AG10803 (cell line): ENCODE measurements at places on chromosomes 11 and 22.

DNA sequence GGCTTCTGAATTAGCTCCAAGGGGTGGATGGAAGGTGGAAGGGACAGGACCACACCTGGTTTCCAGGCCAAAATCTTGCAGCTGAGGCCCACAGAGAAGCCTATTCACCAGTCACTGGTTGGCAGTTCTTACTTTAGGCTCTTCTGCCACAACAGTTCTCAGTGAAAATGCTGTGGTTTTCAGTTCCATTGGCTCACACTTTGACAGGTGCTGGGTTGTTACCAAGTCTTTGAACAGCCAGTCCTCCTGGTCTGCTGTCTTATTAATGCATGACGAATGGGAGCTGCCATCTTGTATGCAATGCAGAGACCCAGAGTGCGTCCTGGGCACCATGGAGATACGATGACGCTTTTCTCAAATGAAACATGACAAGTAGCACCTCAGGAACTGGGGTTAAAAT is 232.0 kb upstream of the ZBED5 start:
- no peak for DNase-seq

GRCh38 chr11:117878314-117878938 is 2.0 kb upstream of the FXYD6 start:
- no peak for DNase-seq

- DNase-seq, result peak; percentile 75
These were observed 48.0 kb upstream of the CLPB start for GRCh38 chr11:72482211-72482812.

- DNase-seq, result no peak
These were observed 20.9 kb upstream of the DENND5A start for GRCh38 chr11:9285850-9286587.

GRCh38 chr11:131536159-131536558 is 165.7 kb downstream of the NTM start:
- DNase-seq, result no peak

- no peak for DNase-seq
These were observed 198.5 kb downstream of the MYO18B start for GRCh38 chr22:25940479-25940878.

GRCh38 chr11:46130286-46130940 is 9.2 kb upstream of the PHF21A start:
- no peak for DNase-seq

DNA sequence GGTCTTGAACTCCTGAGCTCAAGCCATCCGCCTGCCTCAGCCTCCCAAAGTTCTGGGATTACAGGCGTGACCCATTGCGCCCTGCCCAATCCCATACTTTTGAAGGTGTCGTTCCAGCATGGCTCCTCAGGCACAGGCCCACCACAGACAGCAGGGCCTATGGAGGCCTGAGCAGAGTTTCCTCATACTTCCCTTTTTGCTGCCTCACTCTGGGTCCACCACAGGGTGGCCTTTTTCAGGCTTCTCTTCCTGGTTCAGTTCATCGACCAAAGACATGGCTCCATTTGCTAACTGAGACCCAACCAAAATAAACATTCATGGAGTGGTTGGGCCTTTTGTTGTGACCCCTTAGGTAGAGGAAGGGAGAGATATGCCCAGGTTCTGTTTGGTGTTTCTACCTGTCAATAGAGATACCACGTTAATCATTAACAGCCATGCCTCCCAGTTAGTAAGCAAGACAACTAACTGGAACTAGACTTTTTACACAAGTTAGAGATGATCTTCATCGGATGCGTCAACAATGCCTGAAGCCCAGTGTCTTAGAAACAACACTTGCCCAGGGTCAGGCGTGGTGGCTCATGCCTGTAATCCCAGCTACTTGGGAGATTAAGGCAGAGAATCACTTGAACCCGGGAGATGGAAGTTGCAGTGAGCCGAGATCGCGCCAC is 35.1 kb downstream of the TRIOBP start:
- no peak for DNase-seq

GRCh38 chr22:41699264-41700107 is at the start of gene MEI1:
MEI1 (plus strand) TSS chr22:41699503; CDS start chr22:41699539, 36 bp downstream.
- DNase-seq, result peak; percentile 56

- DNase-seq, result peak; percentile 12
These were observed 16.8 kb upstream of the NUP160 start for GRCh38 chr11:47864901-47865300.

- no peak for DNase-seq
These were observed 52.2 kb downstream of the TRMU start for GRCh38 chr22:46387748-46388147.

DNA sequence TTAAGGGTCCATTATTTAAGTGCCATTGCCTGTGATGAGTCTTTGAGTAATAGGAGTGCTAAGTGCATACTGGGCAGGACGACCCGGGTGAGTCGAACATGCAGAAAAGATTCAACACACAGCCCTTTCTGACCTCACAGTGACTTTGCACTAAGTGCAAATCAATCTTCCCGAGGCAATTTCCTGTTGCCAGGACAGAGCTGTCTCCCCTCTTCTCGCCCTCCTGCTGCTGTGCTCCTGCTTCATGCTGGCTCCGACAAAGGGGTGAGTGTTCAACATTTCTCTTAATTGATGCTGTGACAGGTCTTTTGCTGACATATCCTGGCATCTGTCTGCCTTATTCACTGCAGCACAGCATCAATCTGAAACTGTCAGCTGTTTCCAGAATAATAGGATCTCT is 42.0 kb downstream of the MCHR1 start:
- DNase-seq, result peak; percentile 27

GRCh38 chr11:95387325-95387724 is 156.3 kb upstream of the SESN3 start:
- DNase-seq, result no peak

DNA sequence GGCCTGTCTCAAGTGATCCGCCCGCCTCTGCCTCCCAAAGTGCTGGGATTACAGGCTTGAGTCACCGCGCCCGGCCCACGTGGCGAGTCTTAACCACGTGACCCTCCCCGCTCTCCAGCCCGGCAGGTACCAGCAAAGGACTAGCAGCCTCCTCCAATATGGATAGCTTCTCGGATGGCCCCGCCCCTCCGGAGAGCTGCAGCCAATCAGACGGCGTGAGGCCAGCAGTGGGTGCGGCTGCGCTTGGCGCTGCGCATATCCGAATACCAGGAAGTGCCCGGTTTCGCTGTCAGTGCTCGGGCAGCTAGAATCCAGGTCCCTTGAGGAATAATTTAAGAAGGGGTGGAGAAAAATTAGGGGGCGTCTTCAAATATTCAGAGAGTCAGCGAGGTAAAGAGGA is 14.7 kb upstream of the PISD start:
- DNase-seq, result peak; percentile 86

- no peak for DNase-seq
These were observed 37.5 kb upstream of the NNMT start for GRCh38 chr11:114258696-114259095.

- DNase-seq, result peak; percentile 94
These were observed 64.3 kb upstream of the PPARA start for GRCh38 chr22:46085828-46086576.

- DNase-seq, result peak; percentile 5
These were observed 27.1 kb upstream of the TMA7B start for GRCh38 chr22:39932918-39933649.

DNA sequence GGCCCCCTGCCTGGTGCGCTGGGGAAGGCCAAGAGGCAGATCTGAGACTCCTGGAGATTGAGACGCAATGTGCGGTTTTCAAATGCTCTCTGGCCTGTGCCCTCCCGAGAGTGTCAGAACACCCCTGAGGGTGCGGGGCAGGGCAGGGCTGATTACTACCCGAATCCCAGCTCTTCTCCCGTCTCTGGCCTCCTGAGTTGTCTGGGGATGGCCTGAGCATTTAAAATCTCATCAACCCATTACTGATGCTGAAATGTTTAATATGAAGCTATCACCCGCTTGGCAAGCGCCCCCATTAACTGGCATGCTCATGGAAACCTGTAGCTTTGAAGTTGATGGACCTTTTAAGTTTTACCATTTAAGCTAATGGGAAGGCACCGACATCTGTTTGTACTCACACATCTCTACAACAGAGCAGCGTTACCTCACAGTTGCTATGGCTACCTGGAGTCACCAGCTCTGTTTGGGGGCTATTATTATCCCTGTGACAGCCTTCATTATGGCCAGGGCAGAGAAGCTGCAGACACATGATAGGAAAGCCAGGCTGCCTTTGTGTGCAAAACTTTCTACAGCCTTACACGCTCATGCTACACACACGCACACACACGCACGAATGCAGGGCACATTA is 3.6 kb upstream of the MB start:
- peak; percentile 72 for DNase-seq

DNA sequence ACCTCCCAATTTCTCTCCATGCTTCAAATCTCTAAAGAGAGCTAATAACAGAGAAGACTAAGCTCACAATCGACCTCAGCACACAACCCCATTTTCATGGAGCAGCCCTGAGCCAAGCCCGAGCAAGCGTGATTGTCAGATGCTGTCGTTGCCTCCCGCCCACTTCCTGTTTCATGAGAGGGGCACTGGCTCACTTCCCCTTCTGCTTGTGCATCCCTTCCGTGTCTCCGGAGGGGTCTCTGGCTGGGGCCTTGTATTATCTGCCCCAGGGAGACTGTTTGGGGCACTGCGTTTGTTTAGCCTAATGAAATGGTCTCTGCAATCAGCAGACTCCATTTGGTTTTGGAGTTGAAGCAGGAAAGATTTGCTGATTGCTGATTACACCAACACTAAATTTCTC is 181.3 kb upstream of the SEZ6L start:
- no peak for DNase-seq

DNA sequence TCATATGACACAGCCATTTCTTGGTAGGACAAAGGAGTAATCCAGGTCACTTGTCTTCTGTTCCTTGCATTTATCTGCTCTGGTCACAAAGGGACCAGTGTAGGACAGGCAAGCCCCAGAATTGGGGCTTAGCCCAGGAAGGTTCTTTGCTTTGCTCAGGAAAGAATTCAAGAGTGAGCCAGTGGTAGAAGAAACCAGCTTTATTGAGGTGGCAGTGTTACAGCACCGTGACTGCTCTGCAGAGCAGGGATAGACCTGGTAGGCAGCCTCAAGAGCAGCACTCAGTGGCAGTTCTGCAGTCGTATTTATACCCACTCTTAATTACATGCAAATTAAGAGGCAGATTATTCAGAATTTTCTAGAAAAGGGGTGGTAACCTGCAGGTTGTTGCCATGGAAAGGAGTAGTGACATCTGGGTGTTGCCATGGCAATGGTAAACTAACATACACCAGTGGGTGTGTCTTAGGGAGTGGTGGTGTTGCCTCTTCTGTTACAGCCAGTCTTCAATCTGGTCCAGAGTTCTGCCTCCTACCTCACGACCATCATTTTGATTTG is 84.9 kb upstream of the RAB1B start:
- peak; percentile 25 for DNase-seq

DNA sequence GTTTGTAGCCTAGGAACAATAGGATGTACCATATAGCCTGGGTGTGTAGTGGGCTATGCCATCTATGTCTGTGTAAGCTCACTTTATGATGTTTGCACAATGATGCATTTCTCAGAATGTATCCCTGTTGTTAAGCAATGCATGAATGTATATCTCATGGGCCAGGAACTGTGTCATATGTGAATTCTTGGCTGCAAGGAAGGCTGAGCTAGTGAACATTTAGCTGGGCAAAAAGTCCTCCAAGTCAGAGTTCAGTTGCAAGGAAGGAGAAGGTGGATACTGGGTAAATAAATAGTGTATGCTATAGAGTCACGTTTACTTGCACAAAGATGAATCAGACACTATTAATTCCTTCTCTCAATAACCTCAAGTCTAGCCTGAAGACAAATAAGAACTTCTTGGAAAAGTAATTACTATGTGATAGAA is 136.1 kb downstream of the EHF start:
- DNase-seq, result no peak

- DNase-seq, result no peak
These were observed at the start of gene CHRM4 for GRCh38 chr11:46391578-46392420. CHRM4 (minus strand) TSS chr11:46391776; CDS start chr11:46386557, 5,219 bp downstream.

DNA sequence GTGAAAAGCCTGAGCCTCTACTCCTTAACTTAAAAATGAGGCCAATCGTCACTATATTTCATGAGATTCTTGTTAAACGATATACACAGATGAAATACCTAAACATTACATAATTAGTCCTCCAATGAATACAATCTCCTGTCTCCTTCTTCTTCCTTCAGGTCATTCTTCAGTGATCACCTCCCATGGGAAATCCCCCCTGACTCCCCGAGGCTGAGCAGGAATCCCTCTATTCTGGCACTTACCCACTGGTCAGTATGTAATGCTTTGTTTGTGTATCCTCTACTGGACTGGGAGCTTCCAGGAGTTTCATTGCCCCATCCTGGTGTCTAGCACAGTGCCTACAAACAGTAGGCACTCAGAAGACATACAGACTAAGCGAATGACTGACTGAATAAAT is 52.3 kb downstream of the RAB38 start:
- DNase-seq, result no peak

- DNase-seq, result no peak
These were observed 34.4 kb downstream of the BRD1 start for GRCh38 chr22:49793296-49793695.

DNA sequence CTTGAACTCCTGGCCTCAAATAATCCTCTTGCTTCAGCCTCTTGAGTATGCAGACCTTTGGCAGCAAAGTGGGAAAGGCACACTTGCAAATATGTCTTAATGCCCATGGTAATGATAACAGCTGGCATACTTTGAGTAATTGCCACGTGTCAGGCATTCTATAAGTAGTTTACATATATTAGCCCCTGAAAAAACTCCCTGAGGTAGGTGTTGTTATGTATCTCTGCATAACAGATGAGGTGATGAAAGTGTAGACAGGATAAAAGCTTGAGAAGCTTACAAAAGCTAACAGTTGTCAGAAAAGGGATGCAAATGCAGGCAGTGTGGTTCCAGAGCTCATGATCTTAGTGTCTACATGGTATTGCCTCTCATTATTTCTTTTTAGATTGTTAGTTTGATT is 291.1 kb upstream of the C11orf87 start:
- DNase-seq, result no peak

DNA sequence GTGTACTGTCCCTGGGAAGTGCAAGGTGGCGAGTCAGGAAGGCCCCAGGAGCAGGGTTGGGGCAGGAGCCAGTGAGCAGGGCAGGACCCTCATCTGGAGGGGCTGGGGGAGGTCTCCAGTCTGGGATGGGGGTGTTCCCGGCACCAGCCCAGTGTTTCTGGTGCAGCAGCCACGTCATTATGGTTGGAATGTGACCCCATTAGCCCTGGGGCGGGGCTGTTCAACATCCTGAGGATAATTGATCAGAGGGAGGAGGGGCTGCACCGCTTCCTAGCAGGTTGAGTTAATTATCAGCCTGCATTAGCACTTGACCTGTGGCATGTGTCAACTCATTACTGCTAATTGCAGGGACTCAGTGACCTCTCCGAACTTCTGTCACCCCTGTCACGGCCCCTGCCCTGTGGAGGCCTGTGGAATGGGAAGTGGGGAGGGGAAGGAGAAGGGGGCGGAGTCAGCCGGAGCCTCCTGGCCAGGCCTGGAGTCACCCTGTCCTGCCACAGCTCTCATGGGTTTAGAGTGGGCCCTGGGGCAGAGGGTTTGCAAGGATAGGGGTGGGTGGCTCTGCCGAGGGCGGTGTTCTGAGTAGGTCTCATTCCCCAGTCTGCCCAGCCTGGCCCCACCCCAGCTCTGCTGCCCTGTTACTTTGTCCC is 52.8 kb upstream of the CCDC188 start:
- DNase-seq, result peak; percentile 9

GRCh38 chr11:34309965-34310364 is 47.8 kb downstream of the ABTB2 start:
- DNase-seq, result no peak
